Tongue (tissue), 3 donors: ENCODE measurements at places on chromosomes 1 and 21. TPM values are rescaled to one million over a fixed set of nuclear protein-coding genes. Genes with fewer than 3 reads are reported as not detected.

GRCh38 chr1:150995896-150996295 is 10.8 kb downstream of the MINDY1 start:
- peak; percentile 54 for DNase-seq

GRCh38 chr21:18522181-18522972 is 118.8 kb upstream of the TMPRSS15 start:
- DNase-seq, result peak; percentile 67

DNA sequence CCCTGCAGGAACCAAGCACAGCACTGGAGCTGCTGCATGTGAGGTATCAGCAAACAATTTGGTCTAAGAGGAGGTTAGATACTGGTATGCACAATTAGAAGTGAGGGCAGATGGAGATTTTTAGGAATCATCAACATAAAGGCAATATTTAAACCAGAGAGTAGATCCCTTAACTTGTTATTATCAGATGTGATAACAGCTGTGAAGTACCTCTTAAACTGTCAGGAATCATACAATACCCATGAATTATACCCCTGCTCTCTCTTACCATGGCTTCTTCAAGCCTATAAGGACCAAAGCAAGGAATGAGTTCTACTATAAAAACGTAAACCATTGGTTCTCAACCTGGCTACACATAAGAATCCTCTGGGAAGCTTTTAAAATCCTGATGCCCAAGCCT is 3.9 kb downstream of the BCAR3 start:
- DNase-seq, result no peak

DNA sequence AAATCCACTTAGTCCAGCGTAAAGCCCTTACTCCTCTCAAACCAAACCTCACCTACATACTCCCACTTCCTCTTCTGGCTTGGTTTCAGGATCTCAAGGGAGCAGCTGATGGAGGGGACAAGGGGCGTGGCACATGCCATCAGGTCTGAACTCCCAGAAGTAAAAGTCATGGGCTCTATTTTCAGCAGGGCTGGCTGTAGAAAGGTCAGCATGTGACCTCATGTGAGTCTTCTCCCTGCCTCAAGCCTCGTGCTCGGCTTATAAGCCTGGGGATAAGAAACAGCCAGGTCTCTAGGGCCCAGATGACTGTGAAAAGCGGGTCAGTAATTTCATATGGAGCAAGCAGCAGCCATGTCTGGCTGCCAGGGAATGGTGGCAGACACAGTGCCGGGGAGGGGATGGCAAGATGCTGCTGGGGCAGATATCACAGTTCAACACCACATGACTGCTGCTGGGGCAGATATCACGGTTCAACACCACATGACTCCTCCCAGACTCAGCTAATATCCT is 227.9 kb downstream of the KCNH1 start:
- DNase-seq, result peak; percentile 27

Gene NR0B2
- total RNA-seq, result not detected

Gene WNT2B
- 6.1 TPM for total RNA-seq

Gene SYCP1
- not detected for total RNA-seq
